ENCODE measurements at places on chromosomes 13 and 19.
A peak's percentile ranks its signal among the peaks of the same experiment; 100 is the strongest.

DNA sequence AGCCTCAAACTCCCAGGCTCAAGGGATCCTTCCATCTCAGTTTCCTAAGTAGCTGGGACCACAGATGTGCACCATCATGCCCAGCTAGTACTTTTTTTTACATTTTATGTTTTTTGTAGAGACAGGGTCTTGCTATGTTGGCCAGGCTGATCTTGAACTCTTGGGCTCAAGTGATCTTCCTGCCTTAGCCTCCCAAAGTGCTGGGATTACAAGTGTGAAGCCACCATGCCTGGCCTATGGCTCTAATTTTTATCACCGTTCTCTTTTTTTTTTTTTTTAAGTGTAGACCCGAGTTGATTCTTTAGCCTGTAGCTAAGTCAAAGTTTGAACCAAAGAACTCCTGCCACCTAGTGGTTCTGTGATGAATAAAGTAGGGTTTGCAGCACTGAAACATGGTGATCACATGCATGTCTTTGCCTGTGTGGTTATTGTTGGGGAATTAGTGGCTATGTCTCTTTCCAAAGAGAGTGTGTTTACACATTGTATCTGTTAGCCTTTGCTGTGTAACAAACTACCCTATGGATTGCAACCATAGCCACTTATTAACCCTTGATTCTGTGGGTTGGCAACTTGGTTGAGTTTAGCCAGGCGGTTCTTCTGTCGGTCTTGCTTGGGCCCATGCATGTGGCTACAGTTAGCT is 11.6 kb downstream of the NFILZ start:
- peak; percentile 75 for DNase-seq

- no peak for DNase-seq
These were observed 52.3 kb upstream of the PARP4 start for GRCh38 chr13:24564881-24565280.

- DNase-seq: no peak
These were observed 36.0 kb downstream of the URI1 start for GRCh38 chr19:29978080-29978479.

GRCh38 chr13:38086013-38086412 is 216.4 kb upstream of the TRPC4 start:
- DNase-seq: no peak

GRCh38 chr13:33348366-33348765 is 62.8 kb upstream of the STARD13 start:
- DNase-seq: peak; percentile 57

DNA sequence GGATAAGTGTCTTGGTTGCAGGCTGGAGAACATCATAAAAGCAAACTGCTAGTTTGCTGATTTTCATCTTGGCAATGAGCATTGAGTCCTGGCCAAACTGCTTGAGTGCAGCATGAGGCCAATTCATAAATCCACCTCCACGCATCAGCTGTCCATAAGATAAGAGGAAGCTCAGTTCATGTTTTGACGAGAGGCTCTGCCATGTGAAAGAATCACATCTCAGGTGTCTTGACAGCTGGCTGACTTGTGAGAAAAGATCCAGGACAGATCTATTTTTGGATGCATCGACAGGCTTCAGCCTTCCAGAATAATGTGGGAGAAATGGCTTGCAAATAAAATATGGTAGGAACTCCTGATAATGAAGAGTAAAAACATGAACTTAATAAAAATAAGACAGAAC is 5.4 kb upstream of the ZNF682 start:
- DNase-seq: no peak

GRCh38 chr13:23506807-23507291 is 63.4 kb upstream of the TNFRSF19 start:
- DNase-seq: peak; percentile 95

- no peak for DNase-seq
These were observed 4.4 kb upstream of the CHAMP1 start for GRCh38 chr13:114309806-114310410.

DNA sequence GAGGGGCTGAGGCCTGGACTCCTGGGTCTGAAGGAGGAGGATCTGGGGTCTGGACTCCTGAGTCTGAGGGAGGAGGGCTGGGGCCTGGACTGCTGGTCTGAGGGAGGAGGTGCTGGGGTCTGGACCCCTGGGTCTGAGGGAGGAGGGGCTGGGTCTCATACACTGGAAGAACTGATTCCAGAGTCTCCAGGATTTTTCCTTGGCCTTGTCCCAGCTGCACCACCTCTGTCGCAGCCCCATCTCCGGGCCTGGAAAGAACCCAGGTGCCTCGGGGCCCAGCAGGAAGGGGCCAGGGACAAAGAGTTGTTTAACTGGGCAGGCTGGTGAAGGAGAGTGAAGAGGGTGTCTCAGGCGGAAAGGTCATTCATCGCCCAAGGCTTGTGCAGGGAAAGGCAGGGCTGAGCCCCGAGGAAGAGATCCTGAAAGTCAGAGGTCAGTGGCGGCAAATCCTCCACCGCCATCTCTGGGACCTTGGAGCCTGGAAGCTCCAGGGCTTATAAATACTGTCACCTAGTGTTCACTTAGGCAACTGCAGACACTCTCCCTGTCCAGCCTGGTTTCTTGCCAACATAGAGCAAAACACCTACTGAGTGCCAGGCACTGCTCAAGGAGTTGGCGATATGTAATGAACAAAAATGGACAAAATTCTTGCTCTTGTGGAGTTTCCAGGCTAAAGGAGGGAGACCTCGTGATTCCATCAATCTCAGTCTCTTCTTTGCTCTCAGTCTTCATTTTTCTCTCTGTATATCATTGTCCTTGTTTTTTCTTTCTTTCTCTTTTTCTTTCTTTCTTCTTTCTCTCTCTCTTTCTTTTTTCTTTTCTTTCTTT is 4.4 kb upstream of the KCNN4 start:
- no peak for DNase-seq

DNA sequence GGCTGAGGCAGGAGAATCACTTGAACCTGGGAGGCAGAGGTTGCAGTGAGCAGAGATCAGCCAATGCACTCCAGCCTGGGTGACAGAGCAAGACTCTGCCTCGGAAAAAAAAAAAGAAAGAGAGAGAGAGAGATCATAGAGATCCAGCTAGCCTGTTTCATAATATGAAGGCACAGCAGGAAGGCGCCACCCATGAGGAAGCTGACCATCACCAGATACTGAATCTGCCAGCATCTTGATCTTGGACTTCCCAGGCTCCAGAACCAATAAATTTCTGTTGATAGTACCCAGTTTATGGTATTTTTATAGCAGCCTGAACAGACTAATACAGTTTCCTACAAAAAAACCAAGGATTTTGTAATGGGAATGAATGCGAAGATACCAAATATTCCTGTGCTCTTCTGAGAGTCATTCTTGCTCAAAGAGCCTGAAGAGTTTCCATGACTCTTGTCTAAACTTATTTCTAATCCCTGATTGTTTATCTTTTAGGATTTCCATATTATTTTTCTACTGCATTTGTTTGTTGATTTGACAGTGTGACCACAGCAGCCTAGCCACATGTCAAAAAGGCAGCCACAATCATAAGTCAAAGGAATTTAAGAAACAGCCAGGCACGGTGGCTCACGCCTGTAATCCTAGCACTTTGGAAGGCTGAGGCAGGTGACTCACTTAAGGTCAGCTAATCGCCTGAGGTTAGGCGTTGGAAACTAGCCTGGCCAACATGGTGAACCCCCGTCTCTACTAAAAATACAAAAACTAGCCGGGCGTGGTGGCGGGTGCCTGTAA is 37.7 kb upstream of the PDCD5 start:
- DNase-seq: peak; percentile 1

GRCh38 chr19:48683349-48683748 is 10.5 kb upstream of the NTN5 start:
- DNase-seq: no peak

DNA sequence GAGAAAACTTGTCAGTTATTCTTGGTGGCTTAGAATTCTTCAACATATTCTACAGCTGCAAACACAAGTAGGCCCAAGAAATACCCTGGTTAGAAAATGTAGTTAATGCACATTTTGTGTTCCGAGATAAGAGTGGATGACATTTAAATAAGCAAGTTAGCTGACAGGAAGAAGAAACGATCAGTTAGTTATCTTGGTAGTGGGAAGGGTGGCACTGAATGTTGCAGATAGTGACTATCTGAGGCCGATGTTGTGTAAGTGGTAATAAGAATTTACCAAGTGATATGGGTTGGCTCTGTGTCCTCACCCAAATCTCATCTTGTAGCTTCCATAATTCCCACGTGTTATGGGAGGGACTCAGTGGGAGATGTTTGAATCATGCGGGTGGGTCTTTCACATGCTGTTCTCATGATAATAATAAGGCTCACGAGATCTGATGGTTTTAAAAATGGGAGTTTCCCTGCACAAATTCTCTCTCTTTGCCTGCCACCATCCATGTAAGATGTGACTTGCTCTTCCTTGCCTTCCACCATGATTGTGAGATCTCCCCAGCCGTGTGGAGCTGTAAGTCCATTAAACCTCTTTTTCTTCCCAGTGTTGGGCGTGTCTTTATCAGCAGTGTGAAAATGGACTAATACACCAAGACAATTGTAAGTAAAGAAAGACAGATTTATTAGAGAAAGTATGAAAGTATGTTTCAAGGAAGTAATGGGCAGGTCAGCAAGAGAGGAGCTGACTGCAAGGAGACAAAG is 10.9 kb upstream of the AKAP11 start:
- DNase-seq: no peak

- DNase-seq: no peak
These were observed 2.3 kb upstream of the LTBP4 start for GRCh38 chr19:40598918-40599307.

- DNase-seq: no peak
These were observed 64.7 kb upstream of the STARD13 start for GRCh38 chr13:33349986-33350826.

DNA sequence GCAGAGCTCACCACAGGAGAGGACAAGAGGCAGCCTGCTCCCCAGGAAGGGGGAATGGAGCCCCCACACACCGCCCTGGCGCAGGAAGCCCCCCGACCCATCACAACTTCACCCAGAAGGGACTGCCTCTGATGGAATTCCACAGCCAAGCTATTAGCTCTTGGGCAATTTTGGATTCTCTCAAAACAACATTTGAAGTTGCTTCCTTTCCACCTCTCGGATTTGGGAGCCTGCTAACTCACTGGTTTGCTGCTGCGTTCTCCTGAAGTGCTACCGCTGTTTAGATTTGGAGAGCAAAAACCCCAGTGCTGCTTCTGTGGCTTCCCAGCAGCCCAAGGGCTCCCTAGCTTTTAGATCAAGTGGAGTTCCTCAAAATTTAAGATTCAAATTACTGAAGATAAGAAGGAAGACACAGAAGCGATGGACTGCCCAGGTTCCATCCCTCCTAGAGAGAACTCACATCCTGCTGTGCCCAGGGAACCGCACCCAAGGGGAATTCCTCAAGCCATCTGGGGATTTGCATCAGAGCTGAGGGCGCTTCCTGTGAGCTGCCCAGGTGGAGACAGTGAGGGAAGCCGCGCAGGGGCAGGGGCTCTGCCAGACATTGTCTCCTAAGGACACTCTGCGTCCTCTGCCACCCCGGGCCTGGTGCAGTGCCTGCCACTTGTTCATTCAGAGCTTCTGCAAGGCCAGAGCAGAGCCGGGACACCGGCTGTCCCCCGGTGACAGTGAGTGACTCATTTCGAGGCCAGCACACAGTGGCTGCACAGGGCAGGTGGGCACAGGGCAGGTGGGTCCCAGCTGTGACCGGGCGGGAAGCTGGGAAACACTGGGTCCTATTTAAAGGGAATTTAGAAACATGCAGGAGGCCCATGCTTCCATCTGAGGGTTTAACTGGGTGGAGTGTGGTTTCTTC is 45.5 kb downstream of the COL4A1 start:
- no peak for DNase-seq

DNA sequence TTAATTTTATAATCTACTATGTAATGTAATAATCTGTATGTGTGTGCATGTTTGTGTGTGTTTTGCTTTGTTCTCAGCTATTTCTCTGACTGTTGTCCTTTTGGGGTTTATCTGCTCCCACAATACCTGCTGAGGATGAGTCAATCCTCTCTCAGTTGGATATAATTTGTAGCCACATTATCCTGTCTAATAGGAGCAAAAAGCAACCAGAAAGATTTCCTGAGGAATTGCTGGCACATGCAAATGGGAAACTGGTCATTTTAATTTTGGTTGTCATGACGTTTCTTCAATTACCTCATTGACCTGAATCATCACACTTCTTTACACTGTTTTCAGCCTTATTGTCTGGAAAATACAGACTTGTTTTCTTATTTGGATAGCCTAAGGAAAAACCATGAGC is 488.4 kb downstream of the KLF5 start:
- DNase-seq: no peak

DNA sequence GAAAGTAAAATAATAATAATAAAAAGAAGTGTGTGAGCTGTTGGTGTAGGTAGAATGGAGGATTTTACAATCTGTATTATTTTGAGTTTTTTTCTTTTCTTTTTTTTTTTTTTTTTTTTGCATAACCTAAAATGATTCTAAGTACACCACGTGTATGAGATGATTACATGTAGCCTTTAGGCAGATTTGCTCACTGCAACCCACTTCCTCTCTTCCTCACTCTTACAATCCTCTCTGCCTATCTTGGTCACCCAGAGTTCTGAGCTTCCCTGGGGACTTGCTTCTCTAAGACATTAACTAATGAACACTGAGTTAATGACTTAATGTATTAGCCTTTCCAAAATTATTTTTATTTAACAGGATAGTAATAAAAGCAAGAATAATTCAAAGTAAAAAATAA is 1169.6 kb downstream of the EFNB2 start:
- no peak for DNase-seq

DNA sequence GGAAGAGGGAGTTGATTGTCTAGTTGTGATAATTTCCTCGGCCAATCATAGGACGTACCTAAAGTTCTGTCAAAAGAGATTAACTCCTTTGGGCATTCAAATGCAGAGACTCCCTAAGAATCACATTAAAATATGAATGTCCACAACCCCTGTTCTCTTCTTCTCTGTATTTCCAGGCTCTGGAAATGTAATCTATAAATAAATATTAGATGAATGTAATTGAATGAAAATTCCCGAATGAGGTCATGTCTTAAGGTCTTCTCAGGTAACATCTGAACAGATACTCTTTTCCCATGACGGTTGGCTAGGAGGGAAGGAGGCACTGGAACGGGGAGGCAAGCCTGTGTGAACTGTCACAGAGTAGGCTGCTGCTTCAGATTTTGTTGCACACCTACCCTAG is 145.2 kb downstream of the OXGR1 start:
- DNase-seq: no peak

Data from astrocyte of the cerebellum (primary cell).